ENCODE measurements at places on chromosomes 13 and 19.
A peak's percentile ranks its signal among the peaks of the same experiment; 100 is the strongest.

DNA sequence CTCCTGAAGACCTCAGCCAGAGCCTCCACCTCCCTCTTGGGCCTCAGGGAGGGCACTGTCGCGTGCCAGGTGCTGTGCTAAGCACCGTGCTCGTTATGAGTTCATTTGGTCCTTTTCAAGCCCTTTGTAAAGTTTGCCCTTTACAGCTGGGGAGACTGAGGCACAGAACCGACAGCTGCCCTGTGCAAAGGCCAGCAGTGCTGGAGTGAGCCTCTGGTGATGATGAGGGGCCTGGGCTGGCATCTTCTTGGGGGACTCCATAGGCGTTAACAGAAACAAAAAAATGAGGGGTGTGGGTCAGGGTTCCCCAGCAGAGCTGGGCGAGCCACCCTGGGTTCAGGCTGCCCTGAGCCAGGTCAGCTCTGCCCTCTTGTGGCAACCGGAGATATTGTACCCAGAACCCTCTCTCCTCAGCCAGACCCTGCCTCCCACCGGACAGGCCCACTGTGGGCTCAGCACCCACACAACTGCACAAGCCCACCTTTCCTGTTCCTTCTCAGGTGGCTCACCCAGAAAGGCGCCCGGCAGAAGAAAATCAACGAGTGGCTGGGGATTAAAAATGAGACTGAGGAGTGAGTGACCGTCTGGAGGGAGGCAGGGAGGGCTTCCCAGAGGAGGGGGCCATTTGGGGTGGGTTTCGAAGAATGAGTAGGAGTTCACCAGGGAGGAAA is 5.5 kb upstream of the IFI30 start:
- peak; percentile 73 for DNase-seq

GRCh38 chr19:51572410-51572809 is 1.3 kb downstream of the ZNF175 start:
- DNase-seq: no peak

DNA sequence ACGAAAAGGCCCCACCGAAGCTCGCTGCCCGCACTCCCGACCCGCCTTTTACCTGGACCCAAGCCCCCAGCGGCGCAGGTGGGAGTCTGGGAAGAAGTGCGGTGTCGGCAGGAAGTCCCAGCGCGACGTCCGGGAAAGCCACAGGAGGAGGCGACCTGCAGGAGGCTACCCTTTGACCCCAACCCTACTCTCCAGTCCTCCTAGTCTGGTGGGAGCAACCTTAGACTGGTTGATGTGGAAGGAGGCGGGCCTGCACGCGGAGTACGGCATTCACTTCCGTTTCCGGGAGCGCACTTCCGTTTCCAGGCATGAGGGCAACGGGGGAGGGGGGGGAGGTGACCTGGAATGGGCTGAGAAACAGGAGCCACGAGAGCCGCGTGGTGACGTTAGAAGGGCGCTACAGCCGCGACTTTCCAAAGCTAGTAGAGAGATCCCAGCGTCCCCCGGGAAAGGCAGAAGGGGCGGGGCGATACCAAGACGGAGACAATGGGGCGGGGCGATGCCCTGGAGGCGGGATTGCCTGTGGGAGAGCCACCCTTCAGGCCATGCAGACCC is 28.5 kb downstream of the ZNF266 start:
- no peak for DNase-seq

- no peak for DNase-seq
Observed at GRCh38 chr19:13010038-13010991, 15.0 kb downstream of the NFIX start.

- DNase-seq: no peak
Observed at GRCh38 chr19:17673937-17674799, 14.0 kb downstream of the UNC13A start.

DNA sequence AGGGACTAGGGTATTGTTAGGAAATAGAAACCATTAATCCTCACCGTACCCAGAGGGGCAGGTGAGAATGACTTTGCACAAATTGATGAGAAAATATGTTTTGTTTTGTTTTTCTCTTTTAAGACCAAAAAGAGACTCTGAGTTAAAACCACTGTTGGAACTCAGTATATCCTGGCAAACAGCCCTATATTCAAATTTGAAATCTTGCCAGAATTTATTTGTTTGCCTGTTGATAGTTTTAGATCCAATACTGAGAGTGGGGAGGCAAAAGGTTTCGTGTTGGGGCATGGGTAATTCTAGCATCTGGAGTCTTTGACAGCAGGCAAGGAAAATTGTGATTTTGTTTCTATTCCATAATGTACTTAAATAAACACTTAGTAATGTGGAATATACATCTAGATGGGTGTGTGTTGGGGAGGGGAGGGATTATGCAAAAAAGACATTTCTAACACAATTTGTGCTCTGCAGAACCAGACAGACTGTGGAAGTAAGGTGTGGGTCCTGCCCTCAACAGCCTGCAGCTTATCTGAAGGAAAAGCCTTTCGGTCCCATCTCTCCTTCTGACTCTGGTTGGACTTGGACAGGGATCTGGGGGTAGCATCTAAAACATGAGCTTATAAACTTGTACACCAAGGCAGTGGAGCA is 190.7 kb downstream of the OXGR1 start:
- DNase-seq: no peak

GRCh38 chr13:95787356-95788099 is 110.6 kb downstream of the DNAJC3 start:
- no peak for DNase-seq

DNA sequence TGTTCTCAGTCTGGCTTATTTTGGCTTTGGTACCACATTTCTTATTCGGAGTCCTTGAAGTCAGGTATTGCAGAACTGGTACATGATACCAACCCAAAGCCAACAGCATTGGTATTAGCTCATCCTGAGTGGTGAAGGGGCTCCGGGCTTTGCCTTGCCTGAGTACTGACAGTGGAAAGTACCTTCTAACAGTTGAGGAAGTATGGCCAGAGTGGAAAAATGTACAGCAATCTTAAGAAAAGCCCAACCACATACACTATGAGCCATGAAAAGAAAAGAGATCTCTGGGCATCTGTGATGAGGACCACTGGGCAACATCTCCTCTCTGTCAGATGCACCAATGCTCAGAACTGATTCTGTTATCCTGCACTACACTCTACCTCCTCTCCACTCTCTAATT is 8.3 kb downstream of the LCP1 start:
- DNase-seq: no peak

DNA sequence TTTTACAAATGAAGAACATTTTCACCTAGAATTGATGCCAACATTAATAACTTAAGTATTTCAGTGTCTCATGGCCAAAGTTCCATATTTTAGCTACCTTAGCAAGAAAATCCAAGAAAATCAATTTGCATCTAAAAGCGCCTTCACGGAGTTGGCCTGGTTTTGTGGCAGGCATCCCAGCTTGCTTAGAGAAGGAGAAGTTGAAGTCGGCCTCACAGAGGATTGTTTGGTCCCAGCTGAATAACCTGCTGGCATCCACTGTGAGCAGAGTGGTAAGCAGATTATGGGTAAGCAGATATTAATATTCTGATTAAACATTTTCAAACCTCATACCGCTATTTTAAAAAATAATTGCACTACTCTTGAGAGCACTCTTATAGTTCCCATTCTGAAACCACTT is 62.3 kb upstream of the STARD13 start:
- no peak for DNase-seq

GRCh38 chr19:39607561-39607960 is 5.2 kb downstream of the LGALS13 start:
- no peak for DNase-seq

DNA sequence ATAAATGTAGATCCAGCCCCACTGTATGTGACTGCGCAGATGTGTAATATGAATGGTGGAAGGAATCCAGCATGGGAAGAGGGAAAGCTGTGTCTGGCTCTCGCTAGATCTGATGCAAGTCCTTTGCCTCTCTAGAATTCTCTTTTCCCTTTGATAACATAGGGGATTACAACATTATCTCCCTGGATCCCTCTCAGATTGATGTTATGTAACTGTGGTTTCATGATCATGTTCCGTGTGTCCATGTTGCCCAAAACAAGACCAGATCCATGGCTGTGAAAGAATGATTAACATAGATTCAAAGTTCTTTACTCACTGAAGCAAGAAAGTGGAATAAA is 184.0 kb upstream of the UBL3 start:
- DNase-seq: no peak

Data from glutamatergic neuron (in vitro differentiated cells).